AG08396 (cell line): ENCODE measurements at places on chromosomes 4 and X.
A peak's percentile ranks its signal among the peaks of the same experiment; 100 is the strongest.

DNA sequence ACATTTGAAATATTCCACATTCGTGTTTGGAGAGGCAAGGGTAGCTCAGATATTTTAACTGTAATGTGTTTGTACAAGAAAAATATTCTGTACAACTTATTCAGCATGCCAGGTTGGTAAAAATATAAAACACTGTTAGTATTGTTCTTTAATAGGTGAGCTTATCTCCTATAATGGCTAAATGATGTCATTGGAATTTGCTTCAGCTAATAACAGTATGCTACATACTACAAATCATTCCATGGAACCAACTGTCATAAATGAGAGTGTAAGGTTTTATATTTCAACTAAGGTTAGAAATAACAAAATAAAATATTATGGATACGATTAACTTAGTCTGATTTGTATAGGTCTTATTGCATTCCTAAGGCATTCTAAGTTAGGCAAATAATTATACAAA, 206.6 kb downstream of the ADGRL3 start:
- no peak for DNase-seq

- DNase-seq = no peak
These were observed 1781.1 kb upstream of the TENM3 start for GRCh38 chr4:180462116-180462515.

DNA sequence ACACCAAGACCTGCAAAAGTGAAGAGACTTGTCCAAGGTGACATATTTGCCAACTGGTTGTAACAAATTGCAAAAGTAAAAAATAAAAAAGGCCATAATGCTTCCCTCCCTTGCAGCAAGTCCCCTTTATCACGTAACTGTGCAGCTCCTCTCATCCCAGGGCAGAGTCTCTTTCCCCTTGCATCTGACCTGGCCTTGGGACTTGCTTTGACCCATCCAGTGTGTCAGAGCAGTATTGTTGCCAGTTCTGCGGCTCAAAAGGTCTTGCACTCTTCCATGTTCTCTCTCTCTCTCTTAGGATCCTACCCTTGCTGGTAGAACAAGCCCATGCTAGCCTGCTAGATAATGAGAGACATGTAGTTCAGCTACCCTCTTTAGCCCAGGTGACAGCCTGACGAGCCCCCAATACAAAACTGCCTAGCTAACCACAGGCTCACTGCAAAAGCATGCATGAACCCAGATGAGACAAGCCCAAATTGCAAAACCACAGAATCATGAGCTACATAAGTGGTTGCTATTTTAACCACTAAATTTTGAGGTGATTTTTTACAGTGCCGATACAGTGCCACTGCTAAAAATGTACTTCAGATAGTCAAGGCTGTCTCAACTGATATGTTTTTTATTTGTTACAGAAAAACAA, 289.5 kb upstream of the PPARGC1A start:
- DNase-seq = no peak

DNA sequence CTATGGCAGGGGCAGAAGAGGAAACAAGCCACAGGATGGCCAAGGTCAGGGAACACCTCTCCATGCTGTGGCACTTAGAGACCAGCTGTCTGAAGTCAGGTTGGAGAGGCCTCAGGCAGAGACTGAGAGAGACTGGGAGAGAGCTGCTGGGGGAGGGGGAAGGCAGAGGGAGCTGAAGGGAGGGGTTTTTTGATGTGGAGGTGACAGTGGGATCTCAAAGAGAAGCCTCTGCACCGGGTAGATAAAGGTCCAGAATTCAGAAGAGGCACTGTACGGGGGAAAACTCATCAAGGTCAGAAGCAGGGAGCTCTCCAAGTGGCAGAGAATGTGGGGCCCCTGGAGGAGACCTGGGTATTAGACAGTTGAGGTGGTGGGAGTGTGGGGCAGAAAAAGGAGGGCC, 41.6 kb upstream of the HMGB3 start:
- DNase-seq = no peak

DNA sequence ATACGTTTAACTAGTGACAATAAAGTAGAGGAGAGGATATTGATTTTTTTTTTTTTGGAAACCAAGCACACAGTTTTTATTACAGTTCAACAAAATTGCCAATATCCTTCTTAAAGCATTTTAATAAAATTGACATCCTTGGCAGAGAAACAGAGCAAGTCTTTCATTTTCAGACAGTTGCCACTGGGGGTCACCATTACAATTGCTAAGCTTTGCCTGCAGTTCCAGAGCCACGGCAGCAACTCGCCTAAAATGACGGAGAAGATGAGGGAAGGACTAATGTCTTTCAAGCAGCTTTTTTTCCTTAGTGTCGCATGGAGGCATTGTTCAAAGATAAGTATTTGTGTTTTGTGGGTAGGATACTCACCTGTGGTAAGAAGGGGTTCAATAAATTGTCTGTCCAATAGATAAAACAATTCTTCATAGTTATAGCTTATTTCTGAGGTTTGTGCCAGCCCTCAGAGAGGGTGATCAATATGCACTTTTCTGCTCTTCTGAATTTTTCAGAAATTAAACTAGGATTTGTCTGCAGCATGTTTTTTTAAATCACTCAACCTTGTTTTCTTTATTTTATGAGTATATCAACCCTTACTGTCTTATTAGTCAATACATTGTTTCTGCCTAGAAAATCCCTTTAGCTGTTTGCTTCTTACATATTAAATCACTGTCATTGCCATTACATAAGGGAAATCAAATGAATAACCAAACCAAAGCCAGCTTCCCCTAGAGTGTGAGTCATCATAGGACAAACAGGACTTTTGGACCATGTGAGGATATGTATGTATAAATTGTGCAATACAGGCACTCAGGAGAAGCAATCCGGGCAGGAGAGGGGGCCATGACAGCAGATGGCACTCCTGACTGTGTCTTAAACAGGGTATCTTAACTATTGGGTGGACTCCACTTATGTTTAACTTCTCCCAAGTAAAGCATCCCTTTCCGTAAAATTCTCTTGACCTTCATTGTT, 508.1 kb upstream of the ARX start:
- no peak for DNase-seq

DNA sequence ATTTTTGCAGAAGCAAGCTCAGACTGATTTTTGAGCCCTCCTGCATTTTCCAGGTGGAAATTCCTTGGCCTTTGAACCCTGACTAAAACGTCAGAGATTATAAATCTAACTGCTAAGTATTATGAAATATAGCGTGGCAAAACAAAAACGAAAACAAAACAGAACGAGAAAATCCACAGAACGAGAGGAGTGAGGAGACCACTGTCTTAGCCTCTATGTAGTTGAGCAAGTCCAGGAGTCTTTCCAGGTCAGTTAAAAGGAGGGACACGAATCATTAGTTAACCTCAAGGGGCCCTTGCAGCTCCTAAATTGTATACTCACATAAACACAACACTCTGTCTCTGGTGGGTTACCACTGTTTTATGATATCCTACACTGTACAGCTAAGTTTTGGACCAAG, 80.2 kb downstream of the SYNPO2 start:
- no peak for DNase-seq

DNA sequence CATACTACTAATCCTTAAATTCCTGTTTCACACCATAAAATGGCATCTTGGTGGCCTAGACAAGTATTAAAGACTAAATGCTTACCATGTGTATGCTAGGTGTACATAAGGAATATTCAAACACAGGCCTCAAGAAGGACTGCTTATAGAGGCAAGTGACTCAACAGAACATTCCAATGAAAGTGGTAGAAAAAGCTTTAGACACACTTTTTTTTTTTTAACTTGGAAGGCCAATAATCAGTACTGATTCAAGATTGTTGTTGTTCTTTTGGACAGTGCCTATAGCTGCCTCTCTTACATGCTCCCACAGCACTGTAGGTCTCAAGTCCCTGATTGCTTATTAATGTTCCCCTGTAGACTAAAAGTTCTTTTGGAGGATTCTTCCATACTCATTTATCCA, 77.6 kb downstream of the FBXL5 start:
- DNase-seq = peak; percentile 22

- DNase-seq = no peak
These were observed 181.3 kb upstream of the KLF3 start for GRCh38 chr4:38482696-38483095.

DNA sequence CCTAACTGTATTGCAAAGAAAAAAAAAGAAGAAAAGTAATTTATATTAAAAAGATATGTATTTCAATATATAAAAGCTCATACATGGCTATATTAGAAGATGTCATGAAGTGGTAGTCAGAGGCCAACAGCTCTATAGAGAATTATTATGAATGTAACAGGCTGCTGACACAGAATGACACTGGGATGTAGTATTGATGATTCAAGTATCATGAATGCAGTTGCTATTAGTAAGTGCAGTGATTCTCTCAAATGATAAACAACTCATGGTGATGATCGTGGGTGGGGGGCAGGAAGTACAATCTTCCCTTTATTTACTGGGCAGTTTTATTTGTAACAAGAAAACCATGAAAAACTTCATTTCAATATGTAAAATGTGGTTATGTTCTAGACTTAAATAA, 124.6 kb downstream of the COL4A6 start:
- DNase-seq = peak; percentile 8

DNA sequence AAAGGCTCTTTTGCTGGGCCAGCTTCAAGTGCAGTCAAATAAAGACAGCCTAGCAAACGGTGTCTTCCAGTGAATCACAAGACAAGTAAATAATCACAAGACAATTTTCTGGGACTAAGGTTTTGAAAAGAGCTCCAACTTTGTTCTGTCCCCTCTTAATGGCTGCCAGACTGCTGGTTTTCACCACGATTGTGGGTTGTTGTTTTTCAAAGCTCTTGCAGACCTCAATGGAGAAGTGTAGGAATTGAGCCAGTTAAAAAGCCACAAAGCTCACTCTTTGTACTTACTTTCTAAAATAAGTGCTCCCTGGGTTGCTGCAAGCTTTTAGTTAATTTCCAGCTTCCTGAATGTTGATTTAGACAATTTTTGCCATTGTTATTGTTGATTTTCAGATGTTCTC, 405.8 kb upstream of the HTR2C start:
- no peak for DNase-seq

DNA sequence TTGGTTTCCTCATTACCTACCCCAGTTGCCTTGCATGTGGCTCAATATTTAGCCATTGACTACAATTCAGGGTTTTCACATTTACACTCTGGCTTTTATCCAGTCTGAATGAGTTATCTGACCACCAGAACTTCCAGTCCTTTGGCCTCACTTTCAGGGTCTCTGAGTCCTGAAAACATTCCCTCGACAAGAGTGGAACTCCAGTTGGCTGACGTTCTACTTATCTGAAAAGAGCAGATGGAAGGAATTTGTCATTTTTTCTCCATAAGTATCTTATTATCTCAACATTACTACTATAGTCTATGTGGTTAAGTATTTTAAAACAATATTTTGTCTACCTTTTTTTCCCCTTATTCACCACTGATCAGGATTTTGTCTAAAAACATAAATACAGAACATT, 5.2 kb upstream of the CASP6 start:
- no peak for DNase-seq

DNA sequence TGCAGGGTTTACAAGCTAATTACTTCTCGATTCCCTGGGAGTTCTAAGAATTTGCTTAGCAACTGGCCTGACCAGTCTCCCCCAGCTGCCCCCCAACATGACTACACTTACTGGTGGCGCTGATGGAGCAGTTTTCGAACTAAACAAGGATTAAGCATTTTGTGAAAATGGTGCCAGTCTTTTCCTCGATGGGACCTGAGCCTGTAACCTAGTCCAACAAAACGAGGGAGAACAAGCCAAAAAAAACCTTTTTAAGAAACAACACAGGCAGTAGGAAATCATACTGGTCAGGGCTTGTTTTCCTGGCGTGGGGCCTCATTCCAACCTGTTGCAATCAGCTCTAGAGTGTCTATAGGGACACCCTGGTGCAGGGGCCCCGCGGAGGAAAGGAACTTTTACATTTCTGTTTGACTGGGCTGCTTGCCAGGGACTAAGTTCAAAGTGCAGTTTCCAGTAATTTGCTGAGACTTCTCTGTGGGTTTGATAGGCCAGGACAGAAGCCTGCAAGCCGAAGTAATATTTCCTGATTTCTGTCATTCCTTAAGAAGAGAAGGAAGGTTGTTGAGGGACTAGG, 158.7 kb downstream of the SPRY1 start:
- peak; percentile 36 for DNase-seq

- DNase-seq = no peak
These were observed 1.3 kb downstream of the NCAPG start for GRCh38 chr4:17812125-17812524.
